ENCODE measurements at places on chromosomes 16 and 17.

- no peak for DNase-seq
Measured at GRCh38 chr16:88503374-88503770, 50.3 kb downstream of the ZFPM1 start.

GRCh38 chr17:59370593-59371299 lies 39.3 kb downstream of the YPEL2 start:
- DNase-seq, result no peak

- DNase-seq, result peak; percentile 4
Measured at GRCh38 chr17:56297184-56297583, 143.9 kb downstream of the ANKFN1 start.

DNA sequence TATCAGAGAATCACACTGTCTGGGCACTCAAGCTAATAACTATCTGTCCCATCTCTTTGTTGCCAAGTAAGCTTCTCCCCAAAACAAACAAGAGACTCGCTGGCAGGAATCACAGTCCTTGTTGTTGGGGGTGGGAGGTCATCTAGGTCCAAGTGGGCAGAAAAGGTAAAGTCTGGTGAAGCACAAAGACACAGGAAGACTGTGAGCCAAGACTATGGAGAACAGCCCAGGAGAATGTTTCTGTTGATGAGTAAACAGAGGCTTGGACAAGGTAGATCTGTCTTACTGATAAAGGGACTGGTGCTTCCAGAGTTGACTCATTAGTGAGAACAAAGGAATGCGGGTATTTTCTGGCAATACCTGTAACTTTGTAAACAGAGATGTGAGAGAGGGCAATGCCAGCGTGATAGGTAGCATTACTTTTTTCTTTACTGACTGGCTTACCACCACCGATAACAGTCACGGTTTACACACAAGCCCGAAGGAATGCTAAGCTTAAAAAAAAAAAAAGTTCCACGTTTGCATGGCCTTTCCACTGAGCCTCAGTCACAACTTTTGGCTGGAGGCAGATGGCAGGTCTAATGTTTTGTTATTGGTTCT lies 11.5 kb upstream of the MMD start:
- DNase-seq, result peak; percentile 56

DNA sequence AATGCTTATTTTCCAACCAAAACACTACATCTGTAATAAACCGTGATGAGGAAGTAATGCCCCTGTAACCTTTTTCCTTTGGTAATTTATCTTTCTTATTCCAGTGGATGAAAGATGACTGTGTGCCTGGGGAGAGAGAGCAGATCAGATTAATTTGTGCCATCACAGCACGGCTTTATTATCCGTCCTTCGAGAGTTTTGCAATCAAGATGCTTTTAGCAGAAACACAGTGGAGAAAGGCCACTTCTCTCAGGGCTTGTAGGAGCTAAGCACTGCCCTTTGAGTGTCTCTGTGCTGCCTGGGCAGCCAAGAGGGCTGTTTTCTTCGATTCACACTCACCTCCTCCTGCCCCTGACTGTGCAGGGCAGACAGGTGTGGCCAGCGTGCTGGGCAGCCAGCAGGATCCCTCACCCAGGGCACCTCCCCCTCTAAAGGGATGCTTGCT lies 190.2 kb downstream of the PRKCA start:
- DNase-seq, result no peak

GRCh38 chr17:83182620-83183101 lies 103.3 kb downstream of the METRNL start:
- no peak for DNase-seq

DNA sequence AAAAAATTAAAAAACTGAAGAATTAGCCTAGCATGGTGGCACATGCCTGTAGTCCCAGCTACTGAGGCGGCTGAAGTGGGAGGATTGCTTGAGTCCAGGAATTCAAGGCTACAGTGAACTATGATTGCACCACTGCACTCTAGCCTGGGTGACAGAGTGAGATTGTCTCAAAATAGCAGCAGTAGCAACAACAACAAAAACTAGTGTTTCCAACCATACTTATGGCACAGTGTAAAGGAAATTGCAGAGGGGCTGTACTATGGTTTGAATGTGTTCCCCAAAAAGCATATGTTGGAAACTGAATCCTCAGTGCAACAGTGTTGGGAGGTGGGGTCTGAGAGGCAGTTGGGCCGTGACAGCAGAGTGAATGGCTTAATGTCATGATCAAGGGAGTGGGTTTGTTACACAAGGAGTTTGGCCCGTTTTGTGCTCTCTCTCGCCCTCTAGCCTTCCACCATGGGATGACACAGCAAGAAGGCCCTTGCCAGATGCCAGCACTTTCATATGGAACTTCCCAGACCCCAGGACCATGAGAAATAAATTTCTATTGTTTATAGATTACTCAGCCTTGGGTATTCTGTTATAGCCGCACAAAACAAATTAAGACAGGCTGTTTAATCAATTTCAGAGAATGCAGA lies 70.0 kb downstream of the PGS1 start:
- no peak for DNase-seq

DNA sequence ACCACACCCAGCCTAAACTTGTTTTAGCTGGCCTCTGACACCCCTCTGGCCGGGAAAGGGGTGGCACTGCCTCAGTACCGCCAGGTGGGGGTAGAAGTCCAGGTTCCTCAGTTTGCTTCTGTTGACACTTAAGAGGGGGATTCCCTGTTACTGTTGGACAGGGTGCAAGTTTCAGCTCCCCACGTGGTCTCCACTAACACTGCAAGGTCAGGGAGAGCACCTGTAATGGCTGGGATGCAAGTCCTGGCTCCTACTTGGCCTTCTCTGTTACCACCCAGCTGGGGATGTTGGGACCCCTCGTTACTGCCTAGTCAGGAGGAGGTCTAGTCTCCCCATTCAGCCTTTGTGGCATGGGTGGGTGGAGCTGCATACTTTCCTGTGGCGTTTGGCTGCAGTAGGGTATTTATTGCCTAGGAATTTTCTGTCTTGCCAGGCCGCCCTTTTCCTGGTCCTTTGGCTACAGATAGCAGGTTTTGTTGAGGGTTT lies 10.6 kb upstream of the MFAP4 start:
- DNase-seq, result peak; percentile 46

GRCh38 chr17:2309338-2310154 lies 5.8 kb downstream of the SRR start:
- no peak for DNase-seq

- DNase-seq, result no peak
Measured at GRCh38 chr17:72206376-72206775, 85.6 kb downstream of the SOX9 start.

DNA sequence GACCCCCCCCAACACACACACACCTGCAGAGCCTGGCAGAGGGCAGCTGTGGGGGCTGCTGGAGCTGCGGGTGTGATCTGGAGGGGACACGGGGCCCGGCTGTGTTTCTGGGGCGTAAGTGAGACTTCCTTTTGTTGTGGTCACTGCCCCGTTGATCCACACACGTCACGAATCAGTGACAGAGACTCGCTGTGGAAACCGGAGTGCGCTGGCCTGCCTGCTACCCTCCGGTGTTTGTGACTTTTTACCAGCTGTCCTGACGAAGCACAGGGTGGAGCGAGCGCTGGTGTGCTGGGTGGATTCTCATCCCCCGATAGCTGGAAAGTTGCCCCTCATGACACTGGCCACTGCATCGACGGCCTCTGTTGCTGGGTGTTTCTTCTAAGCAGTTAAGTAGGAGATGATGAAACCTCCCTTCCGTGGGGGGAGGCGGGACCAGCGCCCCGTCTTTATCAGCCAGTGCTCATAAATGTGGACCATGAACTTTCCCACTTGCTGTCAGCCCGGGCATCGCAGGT lies 2.3 kb downstream of the METRNL start:
- DNase-seq, result no peak

DNA sequence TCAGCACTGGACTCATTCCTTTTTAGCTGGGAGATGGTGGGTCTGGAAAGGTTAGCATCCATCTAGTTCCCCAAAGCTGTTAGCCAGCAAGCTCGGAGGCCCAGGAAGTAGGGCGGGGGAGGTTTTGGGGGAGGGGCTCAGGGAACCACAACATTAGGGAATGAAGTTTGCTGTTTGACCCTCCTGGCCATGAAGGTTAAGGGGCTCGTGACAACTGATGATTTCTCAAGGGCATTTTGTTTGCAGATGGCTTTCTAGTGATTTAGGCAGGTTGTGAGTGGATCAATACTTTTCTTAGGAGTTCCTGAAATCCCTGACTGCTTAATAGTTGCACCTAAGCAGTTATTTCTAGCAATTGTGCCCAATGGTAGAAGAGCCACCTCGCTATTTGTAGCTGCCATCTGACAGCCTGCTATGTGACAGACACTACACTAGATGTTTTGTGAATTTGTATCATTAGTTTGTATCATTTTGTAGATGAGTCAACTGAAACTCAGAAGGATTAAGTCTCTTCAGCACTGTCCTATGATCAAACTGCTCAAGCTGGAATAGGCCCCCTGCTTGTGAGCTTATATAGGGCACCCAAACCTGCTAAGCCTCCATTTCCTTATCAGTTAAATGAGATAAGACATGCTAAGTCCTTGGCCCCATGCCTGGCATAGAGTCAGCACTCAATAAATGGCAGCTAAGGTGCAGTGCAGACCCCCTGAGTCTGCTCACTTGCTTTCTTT lies 146.4 kb downstream of the IRX3 start:
- no peak for DNase-seq

GRCh38 chr17:39195568-39196160 lies 1.8 kb downstream of the CACNB1 start:
- peak; percentile 43 for DNase-seq

DNA sequence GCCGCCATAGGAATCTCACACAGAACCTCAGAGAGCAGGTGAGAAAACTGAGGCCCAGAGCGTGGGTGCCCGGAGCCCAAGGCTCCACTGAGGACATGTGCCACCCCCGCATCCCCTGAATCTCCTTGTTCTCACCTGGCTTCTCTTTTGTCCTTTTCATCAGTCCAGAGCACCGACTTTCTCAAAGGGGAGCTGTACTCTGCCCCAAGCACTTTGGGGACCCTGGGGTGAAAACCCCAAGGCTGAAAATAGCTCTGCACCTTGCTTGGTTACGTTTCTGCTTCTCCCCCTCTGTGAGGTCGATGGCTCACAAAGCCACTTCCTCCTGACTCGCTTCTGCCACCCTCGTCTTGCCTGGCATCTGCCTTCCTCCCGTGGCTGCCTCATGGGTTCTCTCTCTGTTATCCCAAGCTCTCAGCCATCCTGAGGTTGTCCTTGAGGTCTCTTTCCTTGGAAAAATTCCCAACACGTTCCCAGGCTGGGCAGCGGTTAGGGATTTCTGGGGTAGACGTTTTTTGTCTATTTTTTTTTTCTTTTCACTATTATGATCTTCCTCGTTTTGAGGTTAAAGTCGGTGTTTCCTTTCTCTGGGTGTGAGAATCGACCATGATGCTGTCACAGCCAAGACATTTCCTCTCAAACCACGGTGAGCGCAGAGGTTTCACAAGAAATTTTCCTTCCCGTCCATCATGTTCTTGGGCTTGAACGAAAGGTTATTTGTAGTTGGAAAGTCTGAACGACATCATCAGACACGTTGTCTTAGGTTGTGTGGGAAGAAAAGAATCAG lies 37.2 kb downstream of the IRF8 start:
- DNase-seq, result peak; percentile 91

GRCh38 chr17:64520359-64520758 lies 13.6 kb downstream of the CEP95 start:
- DNase-seq, result no peak

GRCh38 chr17:19590451-19590850 lies 56.8 kb downstream of the SLC47A1 start:
- DNase-seq, result no peak

DNA sequence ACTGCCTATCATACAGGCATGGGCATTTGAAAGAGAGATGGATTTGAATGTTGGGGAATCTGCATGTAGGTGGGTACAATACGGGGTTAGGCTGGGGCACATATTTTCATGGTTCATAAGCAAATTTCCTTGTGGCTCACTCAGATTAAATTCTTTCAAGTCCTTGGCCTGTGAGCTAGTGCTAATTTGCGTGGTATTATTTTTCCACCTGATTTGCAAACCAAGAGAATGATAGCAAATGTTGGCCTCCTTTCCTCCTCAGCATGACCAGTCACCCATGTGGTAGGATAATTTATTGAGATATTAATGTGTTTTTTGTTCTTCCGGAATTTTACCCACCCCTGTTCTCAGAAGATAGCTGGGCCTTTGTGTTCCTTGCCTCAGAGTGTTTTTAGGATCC lies 22.9 kb downstream of the FAM20A start:
- DNase-seq, result no peak

GRCh38 chr16:29784901-29785500 lies 5.5 kb upstream of the KIF22 start:
- peak; percentile 78 for DNase-seq

- no peak for DNase-seq
Measured at GRCh38 chr16:54787045-54787444, 143.6 kb upstream of the IRX5 start.

- DNase-seq, result peak; percentile 9
Measured at GRCh38 chr17:70405492-70406220, 236.3 kb downstream of the KCNJ2 start.

- no peak for DNase-seq
Measured at GRCh38 chr16:2037647-2038381, 9.8 kb downstream of the NTHL1 start.

GRCh38 chr16:90047714-90048346 lies 28.6 kb upstream of the DBNDD1 start:
- no peak for DNase-seq

DNA sequence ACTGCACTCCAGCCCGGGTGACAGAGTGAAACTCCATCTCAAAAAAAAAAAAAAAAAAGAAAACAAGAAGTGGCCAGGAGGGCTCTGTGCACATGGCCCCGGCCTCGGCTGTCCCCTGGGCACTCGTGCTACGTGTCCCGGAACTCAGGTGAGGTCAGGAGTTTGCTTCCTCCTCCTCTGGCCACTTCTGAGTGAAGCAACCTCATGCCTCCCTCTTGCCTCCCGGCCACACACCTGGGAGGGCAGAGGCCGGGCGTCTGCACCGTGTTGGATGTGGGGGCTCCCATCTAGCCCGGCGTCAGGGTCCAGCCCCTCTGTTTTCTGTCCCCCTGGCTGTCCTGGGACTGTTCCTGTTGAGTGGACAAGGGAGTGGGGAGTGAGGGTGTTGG lies 22.2 kb downstream of the ASPSCR1 start:
- DNase-seq, result no peak

DNA sequence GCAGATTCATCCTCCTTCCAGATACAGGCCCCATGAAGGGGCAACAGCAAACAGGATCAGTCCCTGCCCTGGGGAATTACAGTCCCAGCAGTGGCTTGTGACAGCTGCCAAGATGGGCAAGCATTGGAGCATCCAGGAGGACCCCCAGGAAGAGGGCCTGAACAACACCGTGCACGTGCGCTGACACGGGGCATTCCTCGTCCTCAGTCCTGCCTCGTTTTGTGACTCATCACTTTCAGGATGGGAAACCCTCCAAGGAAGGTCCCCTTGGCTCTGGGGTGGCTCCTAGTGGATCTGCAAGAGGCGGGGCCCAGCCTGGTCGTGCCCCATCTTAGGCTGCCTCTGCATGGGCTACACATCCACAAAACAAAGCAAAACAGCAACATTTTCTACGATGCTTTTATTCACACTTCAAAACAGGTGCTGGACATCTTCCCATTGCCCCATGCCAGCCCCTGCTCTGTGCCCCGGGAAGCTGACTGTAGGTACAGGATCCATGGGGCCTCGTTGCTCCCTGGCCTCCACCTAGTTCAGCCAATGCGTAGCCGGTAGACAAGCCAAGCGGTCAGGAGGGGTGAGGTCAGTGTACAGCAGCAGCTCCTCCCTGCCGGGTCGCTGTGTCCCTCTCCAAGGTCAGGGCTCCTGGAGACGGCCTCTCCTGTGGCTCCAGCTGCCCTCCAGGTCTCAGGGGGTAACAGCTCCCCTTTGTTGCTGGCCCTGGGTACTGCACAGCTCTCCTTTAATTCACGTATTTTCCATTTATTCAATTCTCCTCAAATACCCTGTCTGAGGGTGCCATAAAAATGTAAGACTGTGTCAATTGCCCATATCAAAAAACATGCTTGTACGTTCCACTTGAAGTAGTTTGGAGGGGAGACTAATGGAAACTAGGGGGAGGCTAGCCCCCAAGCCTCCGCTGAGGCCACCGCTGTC lies 32.2 kb downstream of the ACTG1 start:
- no peak for DNase-seq

Measured in GM12865 (cell line).